Stimulated activated CD4-positive, alpha-beta T cell treated with anti-CD3 and anti-CD28 coated beads, Interleukin-4, amount 100 ng/mL, for 1 hour (primary cell): ENCODE measurements at places on chromosomes 12 and 14.

DNA sequence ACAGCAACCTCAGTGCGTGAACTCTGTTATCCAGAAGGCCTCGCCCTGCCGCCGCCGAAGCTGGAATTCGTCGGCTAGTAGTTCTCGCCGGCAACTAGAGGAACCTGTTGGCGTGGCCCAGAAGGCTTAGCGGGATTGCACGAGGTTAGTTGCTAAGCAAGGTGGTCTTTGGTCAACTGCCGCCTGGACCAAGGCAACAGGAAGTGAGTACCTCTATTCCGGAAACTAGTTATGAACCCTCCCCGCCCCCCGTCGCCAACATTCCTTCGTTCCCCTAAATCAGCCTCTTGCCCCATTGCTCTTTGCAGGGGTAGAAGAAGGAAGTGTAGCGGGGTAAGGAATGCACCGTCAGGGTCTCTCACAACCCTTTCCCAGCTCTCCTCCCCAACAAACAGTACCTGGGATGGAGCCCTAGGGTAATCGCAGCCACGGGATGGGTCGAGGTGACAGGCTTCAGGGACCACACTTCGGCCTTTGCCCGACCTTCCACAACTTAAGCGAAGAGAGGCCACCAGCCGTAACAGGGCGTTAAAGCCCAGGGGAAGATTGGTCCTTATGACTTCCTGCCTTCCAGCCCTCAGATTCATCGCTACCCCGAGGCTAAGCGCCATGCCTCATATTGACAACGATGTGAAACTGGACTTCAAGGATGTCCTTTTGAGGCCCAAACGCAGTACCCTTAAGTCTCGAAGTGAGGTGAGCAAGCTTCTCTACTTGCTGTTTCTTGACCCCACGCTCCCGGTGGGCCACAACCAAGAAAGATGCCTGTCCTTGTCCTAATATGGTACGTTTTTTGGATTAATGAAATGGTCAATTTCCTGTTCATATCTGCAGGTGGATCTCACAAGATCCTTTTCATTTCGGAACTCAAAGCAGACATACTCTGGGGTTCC, at the start of gene GMPR2:
Gene GMPR2, plus strand, starts transcription at position 285 of the 893 bp plus-strand sequence. Its CDS starts 325 bp downstream, at position 610.
- DNase-seq, result no peak

- DNase-seq, result no peak
Observed at GRCh38 chr12:59737725-59738463, 142.1 kb downstream of the SLC16A7 start.

DNA sequence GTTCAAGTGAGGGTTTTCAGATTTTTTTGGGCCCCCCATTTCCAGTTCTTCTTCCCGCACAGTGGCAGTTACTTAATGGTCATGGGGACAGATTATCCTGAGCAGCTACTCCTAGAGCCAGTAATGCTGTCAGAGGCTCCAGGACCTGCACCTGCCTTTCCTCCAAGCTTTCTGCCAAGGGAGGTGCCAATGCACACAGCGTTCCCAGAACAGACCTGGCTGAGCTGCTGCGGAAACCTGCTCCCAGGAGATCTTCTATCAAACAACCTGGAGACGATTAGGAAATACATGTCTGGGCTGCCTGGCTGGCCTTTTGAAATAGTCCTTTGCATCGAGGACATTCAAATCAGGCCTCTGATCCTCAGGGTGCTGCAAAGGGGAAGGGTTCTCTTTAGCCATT, 120.9 kb downstream of the SLC8A3 start:
- no peak for DNase-seq

DNA sequence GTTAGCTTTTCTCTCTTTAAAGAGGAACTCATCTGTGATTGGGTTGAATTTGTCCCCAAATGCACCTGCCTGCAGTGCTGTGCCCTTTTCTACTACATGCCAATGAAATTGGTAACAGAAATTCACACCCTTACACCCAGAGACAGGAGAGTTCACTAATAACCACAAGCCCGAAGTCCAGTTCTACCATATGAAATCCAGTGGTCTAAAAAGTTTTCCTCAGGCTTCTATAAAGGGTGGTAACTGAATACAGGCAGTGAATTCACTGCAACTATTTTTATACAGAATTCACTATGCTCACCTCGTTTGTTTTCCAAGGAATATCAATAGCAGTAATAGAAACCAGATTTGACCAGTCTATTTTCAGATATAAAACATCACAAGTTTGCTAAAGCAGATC, 31.5 kb upstream of the SOS2 start:
- no peak for DNase-seq

DNA sequence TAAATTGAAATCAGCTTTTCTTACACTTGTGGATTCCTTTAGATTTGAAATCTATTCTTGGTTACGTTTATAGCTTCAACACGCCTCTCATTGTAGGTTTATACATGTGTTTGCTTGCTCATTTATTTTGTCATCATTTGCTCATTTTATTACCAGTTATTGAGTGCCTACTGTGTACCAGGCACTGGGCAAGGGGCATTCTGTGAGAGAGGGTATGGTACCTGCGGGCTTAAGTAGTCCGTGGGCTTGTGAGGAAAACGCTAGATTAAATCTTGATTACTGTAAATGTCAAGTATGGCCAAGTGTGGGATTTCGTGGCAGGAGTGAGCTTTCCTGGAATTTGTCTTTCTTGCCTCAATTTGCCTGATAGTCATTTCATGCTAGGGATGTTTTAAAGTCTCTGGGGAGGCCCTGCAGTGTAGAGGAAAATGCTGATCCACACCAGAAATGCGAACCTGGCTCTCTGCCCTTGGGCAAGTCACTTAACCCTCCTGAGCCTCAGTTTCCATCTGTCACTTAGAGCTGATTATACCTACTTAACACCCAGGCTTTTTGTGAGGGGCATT, 92.7 kb downstream of the CACNA1C start:
- DNase-seq, result no peak

GRCh38 chr12:30201301-30202160, 417.8 kb upstream of the TMTC1 start:
- DNase-seq, result no peak

DNA sequence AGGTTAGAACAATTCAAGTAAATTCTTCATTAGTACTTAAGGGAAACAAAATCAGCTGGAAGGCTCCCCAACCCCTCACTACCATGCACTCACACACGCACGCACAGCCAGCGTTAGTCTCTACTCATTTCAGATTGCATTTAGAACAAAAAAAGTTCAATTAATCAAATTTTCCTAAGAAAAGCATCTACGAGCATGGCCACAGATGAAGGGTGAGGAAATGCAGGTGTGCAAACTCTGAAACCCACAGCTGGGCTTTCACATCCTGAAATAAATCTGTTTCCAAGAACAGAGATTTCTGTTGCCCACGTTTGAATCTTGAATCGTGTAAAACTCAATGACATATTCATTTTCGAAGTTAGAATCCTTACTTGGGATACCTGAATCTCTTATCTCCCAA, 62.6 kb downstream of the SEL1L start:
- DNase-seq, result no peak

DNA sequence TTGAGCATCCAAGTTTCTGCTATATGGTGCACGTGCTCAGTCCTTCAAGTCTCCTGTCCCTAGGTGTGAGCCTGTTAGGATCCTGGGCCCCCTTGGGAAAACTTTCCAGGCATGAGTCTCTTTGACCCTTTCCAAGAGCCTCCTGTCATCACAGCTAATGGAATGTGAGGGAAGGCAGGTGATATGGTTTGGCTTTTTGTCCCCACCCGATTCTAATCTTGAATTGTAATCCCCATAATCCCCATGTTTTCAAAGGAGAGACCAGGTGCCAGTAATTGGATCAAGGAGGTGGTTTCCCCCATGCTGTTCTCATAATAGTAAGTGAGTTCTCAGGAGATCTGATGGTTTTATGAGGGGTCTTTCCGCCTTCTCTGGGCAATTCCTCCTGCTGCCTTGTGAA, 265.5 kb downstream of the ATP23 start:
- DNase-seq, result no peak

- no peak for DNase-seq
Observed at GRCh38 chr14:20714593-20715250, 26.2 kb downstream of the ANG start.

GRCh38 chr12:115079760-115080159, 395.8 kb upstream of the TBX3 start:
- DNase-seq, result no peak

DNA sequence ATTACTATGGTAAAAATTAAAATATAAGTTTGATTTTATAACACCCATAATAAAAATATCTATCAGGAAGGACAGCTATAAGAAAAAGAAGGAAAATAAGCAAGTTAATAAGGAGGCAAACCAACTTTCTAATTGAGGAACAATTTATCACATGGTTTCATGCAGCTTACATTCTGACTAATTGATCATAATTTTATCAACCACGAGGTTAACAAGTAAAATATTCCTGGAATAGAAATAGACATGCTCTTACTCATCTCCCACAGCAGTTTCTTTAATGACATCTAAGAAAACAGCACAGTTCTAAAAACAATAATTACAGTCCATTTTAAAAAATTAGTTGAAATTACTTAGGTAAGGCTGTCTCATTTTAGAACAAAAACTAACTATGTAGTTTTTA, 130.8 kb upstream of the KRR1 start:
- DNase-seq, result no peak

GRCh38 chr14:33762161-33762851, 188.6 kb downstream of the EGLN3 start:
- no peak for DNase-seq

GRCh38 chr12:123681605-123682004, 10.7 kb downstream of the TCTN2 start:
- DNase-seq, result no peak

DNA sequence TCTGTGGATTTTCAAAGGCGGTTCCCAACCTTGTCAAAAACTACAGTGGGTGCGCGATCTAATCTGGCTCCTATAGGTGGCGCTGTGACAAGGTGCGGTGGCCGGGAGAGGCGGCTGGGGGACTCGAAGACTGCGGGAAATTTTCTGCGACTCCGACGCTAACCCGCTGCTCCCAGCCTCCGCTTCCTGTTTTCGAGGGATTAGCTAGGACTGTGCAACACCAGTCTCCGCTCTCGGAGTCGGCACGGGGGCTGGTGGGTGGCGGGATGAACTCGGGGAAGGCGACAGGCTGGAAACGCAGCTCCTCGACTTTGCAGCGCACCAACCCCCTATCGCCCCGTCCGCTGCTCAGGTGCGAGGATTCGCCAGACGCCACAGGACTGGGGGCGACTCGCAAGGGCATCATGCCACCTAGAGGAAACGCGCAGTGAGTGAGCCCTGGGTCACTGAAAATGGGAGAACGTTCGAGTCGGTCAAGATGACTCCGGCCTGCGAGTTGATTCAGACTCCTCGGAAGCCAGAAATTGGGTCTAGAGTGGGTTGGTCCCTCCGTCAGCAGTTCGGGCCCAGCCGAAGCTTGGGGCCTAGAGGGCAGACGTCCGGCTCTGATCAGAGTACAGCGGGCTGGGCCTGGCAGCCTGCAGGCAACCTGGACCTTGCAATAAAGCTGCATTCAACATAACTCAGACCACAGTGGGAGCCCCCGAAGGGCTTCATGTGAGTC, 5.5 kb upstream of the PAX9 start:
- no peak for DNase-seq

GRCh38 chr14:92207012-92207927, 85.5 kb downstream of the CPSF2 start:
- no peak for DNase-seq

DNA sequence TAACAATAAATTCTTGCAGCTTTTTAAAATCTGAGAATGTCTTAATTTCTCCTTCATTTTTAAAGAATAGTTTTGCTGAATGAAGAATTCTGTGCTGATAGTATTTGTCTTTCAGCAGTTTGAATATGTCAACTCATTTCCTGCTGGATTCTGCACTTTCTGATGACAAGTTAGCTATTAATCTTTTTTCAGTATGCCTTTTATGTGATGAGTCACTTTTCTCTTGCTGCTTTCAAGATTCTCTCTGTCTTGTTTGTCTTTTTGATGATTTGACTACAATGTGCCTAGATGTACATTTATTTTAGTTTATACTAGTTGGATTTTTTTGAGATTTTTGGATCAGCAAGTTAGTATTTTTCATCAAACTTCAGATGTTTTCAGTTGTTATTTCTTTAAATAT, 87.9 kb upstream of the AVPR1A start:
- no peak for DNase-seq

DNA sequence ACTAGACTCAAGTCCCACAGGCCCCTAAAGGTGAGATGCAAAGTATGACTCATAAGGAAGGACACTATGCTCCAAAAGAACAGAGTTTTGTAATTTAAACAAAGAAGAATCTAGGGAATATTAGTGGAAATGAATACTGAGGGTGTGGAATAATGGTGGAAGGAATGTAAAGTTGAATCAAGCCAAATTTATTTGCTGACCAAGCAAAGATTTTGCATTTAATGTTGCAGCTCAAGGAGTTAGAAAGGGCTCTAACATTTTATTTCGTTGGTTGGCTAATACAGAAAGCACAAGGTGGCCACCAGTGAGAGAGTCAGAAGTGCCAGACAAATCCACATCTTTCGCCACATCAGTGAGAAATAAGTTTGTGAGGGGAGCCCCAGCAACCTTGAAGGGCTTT, 550.3 kb downstream of the FOXG1 start:
- no peak for DNase-seq

- DNase-seq, result no peak
Observed at GRCh38 chr14:92325835-92326234, 2.9 kb downstream of the SLC24A4 start.

GRCh38 chr12:71536279-71536938, 96.8 kb downstream of the LGR5 start:
- DNase-seq, result no peak

DNA sequence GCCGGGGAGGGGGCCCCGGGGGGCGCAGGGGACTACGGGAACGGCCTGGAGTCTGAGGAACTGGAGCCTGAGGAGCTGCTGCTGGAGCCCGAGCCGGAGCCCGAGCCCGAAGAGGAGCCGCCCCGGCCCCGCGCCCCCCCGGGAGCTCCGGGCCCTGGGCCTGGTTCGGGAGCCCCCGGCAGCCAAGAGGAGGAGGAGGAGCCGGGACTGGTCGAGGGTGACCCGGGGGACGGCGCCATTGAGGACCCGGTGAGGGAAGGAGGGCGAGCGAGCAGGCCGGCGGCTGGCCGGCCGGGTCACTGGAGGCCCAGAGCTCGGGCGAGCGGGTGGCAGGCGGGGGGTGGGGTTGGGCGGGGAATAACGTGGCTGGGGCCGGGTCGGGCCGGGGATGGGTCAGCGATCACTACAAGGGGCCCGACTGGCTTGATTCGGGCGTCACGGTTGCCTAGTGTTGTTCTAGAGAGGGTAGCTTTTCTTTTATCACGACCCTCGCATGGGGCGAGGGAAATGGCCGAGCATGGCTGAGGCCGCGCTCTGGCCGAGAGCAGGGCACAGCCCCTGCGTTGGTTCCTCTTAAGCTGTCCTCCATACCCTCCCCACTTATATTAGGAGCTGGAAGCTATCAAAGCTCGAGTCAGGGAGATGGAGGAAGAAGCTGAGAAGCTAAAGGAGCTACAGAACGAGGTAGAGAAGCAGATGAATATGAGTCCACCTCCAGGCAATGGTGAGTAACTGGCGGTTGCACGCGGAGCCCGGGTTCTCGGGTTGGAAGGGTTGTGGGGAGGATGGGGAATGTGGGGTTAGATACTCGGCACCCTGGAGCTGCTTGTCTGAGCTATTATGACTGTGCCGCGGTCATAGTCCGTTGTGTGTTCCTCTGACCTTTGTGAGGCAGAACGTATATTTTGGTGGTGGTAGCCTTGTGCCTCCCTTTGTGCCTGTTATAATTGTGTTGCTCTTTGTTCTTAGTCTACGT, 603 bp downstream of the PABPN1 start:
- DNase-seq, result peak; percentile 62

- DNase-seq, result peak; percentile 68
Observed at GRCh38 chr12:132506328-132507160, 16.6 kb downstream of the FBRSL1 start.

- no peak for DNase-seq
Observed at GRCh38 chr12:56840922-56841321, 77.8 kb downstream of the HSD17B6 start.
